NCI-H146 (cell line): ENCODE measurements at places on chromosomes 1 and 21.
A peak's percentile ranks its signal among the peaks of the same experiment; 100 is the strongest.

- DNase-seq, result no peak
Measured at GRCh38 chr1:88321706-88322105, 362.4 kb upstream of the PKN2 start.

GRCh38 chr1:151175863-151176262 is at the start of gene TMOD4:
TSS of gene TMOD4 (minus strand) at chr1:151175981. CDS start at chr1:151174875, 1,106 bp downstream.
- no peak for DNase-seq

- DNase-seq, result no peak
Measured at GRCh38 chr1:160271025-160271424, 8.7 kb upstream of the DCAF8 start.

DNA sequence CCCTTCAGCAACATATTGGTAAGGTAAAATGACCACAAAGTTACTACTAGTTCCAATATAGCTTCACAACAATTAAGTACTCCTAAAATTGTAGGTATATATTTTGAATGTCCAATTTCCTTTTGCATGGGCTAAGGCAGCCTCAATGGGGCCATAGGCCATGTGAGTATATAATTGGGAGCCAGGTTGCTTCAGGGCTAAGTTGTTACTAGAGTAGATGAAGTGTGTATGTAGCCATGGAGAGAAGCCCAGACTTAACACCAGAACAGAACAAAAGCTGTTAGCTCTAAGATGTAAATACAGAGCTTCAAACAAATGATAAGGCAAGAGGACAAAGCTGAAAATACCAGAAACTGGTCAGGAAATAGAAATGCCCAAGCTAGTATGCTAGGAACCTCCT is 16.2 kb downstream of the ITGB3BP start:
- no peak for DNase-seq

DNA sequence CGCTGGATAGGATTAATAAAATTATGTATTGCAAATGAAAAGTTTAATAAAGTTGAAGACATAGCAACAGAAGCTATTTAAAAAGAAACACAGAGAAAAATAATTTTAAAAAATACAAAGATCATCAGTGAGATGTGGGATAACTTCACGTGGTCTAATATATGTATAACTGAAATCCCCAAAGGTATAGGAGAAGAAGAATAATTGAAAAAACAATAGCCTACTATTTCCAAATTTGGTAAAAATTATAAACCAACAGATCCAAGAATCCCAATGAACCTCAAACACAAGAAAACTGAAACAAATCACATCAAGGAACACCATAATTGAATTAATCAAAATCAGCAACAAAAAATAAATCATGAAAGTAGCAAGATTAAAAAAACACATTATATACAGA is 44.9 kb downstream of the GREM2 start:
- DNase-seq, result no peak

DNA sequence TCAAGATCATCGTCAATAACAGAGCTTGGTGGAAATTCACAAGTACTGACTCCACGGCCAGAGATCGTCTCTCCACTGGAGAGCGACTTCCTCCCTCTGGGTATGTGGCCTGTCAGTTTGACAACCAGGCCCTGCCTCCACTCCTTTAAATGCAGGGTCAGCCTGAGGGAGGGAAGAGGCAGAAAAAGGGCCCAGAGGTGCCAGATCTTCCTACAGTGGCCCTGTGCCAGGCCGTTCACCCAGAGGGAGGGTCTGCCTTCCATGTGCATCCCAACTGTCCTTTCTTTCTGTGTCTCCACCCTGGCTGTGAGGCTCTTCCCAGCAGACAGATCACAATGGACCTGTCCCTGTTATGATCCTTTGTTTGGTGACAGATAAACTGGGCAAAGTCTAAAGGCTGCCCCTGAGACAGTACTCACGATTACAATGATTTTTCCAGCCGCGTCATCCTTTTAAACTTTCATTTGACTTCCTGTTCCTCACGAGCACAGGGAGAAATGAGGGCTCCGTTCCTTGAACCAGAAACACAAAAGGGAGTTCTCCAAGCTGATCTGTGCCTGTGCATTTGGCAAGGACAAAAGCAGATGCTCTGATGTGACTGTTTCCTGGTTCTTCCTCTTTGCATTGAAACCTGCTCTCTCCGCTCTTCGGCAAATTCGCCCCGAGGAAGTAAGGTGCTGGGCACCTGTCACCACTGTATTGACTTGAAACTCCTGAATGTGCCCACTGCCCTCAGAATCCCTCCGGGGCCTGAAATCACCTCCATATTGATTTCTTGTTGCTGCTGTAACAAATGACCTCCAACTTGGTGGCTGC is 126.7 kb downstream of the PGBD5 start:
- DNase-seq, result peak; percentile 60

DNA sequence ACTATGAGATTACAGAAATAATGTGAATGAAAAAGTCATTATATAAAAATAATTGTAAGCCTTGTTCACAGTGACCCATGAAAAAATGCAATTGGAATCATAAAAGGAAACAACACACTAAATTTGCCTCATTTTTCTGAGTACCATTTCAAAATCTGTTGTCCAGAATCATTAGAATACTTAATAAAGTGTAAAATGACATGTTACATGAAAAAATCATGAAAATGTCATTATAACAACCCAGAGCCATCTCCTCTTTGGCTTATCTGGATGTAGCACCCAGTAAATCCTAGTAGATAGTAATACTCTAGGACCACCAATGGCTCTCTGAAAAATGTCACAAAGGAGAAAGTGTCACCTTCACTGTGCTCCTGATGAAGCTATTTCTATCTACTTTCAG is 76.5 kb downstream of the DDAH1 start:
- DNase-seq, result no peak

GRCh38 chr1:27604579-27605299 is 795 bp upstream of the AHDC1 start:
- no peak for DNase-seq

- DNase-seq, result no peak
Measured at GRCh38 chr21:17578876-17579275, 33.8 kb downstream of the BTG3 start.

GRCh38 chr1:48194801-48195200 is 27.7 kb upstream of the SLC5A9 start:
- DNase-seq, result no peak

DNA sequence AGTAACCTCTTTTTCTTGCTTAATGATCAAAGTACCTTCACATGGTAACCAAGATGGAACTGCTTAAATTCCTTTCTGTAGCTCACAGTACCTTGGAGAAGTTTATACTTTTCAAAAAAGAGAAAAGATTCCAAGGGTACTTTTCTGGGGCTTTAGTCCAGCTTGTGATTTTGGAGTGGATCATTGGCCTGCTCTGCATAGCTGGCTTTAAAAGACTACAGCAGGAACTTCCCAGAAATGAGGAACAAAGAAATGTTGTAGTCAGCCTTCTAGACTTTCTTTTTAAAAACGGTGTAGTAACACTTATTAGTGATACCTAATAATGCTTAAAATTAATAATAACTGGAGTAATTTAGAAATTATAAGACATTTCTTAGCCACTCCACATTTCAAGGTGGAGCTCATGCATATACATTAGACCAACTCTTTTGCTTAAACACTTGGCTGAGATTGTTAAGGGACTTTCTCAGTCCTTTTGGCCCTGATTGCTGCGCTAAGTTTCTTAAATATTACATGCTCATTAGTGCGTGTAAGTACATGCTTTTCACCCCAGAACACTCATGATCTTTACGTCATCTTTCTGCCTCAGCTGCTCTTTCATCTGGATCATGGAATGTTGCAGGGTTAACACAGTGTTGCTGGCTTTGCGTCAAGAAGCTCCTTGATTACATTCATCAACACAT is 57.3 kb downstream of the SDCCAG8 start:
- DNase-seq, result no peak

- DNase-seq, result no peak
Measured at GRCh38 chr1:238664139-238664538, 722.2 kb upstream of the CHRM3 start.

DNA sequence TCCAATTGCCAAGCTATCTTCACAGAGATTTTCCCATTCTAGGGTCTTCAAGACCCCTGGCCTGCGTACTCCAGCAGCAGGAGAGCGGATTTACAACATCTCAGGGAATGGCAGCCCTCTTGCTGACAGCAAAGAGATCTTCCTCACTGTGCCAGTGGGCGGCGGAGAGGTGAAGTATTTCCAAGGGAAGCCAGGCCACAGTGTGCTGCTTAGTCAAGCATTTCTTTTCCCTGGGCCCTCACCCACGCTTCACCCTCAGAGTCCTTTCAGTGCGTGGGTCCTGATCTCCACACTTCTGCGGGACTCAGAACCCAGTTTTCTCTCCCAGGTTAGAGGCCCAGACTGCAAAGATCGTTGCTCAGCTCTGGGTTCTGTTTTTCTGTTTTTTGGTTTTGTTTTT is 13.1 kb downstream of the CDCA8 start:
- no peak for DNase-seq

GRCh38 chr1:89703469-89703868 is 70.5 kb downstream of the LRRC8C start:
- no peak for DNase-seq

GRCh38 chr1:44648529-44649250 is 25.6 kb downstream of the TMEM53 start:
- DNase-seq, result no peak

DNA sequence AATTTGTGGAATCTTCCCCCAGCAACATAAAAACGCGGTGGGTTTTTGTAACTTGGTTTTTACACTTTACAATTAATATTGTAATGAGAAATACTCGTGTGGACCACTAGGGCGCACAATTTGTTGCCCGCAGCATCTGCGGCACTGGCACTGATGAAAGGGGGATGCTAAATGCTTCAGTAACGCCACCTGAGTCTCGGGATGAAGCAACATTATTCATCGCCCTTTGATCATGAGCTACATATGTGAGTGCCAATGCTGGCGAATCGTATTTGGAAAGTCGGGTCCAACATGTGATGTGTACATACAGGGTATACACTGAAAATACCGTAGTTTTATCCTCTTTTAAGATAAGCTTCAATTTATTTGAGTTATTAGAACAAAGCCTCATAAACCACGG is 34.2 kb upstream of the COX20 start:
- DNase-seq, result peak; percentile 42

DNA sequence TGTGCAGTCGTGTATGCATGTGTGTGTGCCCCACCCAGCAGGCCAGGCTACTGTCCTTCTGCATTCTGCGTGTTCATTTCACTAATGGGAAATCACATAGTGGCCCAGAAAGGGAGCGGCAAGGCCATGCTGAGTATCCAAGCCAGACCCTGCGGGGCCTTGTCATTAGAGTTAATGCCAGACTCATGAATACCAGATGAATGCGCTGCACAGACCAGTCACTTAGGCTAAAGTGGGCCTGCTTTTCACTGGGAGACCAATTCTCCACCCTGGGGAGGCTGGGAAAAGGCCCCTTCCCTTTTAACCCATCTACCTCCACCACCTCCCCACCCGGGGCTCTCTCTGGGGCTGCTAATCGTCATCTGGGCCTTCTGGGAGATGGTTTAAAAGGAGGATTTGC is 17.0 kb upstream of the GRIK3 start:
- DNase-seq, result no peak

- no peak for DNase-seq
Measured at GRCh38 chr1:27487966-27488884, 1.7 kb downstream of the WASF2 start.

- DNase-seq, result no peak
Measured at GRCh38 chr1:67019121-67019520, 34.8 kb downstream of the SLC35D1 start.

GRCh38 chr1:3624200-3625136 is at the start of gene TPRG1L:
TSS of gene TPRG1L (plus strand) at chr1:3625015. CDS start at chr1:3625073, 58 bp downstream.
- DNase-seq, result peak; percentile 95

DNA sequence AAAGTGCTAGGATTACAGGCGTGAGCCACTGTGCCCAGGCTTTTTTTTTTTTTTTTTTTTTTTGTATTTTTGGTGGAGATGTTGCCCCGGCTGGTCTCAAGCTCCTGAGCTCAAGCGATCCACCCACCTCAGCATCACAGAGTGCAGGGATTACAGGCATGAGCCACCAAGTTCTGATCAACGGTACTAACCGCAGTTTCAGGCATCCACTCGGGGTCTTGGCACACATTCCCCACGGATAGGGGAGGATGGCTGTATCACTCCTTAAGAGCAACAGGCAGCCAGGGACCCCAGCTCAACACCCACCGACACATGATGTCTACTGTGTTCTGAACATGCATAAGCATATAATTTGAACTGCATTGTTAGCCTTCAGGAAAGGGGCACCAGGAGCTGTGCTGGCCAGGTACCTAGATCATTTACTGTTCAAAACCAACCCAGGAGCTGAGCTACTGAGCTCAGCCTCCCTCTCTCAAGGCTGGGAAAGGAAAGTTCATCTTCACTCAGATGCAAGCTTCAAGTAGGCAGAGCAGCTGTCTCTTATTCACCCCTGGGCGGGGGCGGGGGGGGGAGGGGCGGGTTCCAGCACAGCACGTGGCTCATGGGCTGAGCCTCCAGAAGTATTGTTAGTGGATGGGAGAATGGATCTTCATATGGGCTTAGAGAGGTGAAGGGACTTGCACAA is 24.7 kb downstream of the CAPZB start:
- DNase-seq, result no peak

DNA sequence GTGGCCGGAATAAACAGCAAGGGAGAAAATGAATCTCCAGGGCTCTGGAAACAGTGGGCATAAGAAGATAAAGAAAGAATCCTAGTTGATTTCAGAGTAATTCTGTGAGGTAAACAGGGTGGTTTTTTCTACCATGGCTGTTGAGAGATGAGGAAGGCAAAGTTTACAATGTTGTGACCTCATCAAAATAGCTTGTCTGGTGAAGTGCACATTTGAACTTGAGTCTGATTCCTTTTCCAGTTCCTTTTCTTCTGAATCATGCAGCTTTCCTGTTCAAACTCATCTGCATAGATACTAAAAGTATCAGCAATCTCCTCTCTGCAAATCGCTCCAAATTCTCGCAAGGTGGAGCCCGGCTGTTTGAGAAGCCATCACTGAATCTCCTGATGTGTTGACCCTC is 161.7 kb downstream of the PLPP3 start:
- DNase-seq, result no peak

- DNase-seq, result no peak
Measured at GRCh38 chr1:6125366-6125765, 54.8 kb downstream of the CHD5 start.

- DNase-seq, result no peak
Measured at GRCh38 chr1:168799927-168800605, 71.1 kb upstream of the DPT start.

GRCh38 chr1:67682659-67683197 is 2.3 kb upstream of the GADD45A start:
- DNase-seq, result no peak

DNA sequence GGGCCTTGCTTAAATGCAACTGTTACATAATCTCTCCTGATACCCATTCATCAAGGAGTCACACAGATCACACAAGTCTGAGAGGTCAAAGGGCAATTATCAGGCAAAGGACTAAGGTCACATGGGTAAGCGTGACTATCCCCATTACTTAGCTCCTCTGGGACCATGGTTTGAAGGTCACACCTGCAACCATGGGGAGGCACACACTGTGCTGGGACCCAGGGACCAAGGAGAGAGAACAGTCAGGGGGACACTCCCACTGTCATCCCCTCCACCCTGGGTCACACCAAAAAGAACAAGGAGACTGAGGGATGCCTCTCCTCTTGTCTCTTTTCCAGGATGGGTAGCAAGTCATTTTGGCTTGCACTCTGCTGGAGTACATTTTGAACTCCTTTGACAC is 30.9 kb upstream of the CTBS start:
- no peak for DNase-seq

GRCh38 chr1:156025876-156026275 is 5.1 kb upstream of the SSR2 start:
- peak; percentile 71 for DNase-seq
